ENCODE measurements at places on chromosomes 7 and 10.

- DNase-seq = no peak
These were observed 159.6 kb downstream of the SKAP2 start for GRCh38 chr7:26704786-26705185.

- no peak for DNase-seq
These were observed 21.1 kb downstream of the FAM53B start for GRCh38 chr10:124722798-124723783.

- no peak for DNase-seq
These were observed 100.5 kb downstream of the NPY start for GRCh38 chr7:24384362-24385030.

- no peak for DNase-seq
These were observed 62.7 kb downstream of the LRRC4 start for GRCh38 chr7:127968547-127968946.

DNA sequence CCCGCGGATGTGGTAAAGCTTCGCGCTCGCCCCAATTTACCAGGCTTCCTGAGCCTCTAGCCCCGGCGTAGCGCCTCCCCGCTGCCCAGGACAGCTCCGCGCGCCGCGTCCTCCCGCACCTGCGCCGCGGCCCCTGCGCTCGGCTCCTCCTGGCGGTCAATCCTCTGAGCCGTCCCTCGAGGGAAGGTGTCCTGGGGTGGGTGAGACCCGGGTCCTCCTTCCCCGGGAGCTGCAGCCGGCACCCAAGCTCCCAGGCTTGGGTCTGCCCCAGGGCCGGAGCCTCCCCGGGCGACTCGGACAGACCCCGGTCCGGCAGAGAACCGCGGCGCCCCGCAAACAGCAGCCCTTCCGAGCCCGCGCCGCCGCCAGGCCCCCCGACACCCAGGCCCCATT, 512 bp downstream of the OSBPL3 start:
- DNase-seq = peak; percentile 28

- no peak for DNase-seq
These were observed 851 bp downstream of the HYAL4 start for GRCh38 chr7:123845823-123846216.

GRCh38 chr10:3693022-3693697, 91.8 kb downstream of the KLF6 start:
- no peak for DNase-seq
